ENCODE measurements at places on chromosomes 12 and 14.
A peak's percentile ranks its signal among the peaks of the same experiment; 100 is the strongest.

GRCh38 chr14:99668307-99669295 is 15.5 kb upstream of the CYP46A1 start:
- ATAC-seq: no peak

GRCh38 chr14:36478782-36479181 is 41.2 kb downstream of the NKX2-1 start:
- ATAC-seq: no peak

- peak; percentile 26 for ATAC-seq
Measured at GRCh38 chr14:32648434-32648833, 290.2 kb upstream of the NPAS3 start.

DNA sequence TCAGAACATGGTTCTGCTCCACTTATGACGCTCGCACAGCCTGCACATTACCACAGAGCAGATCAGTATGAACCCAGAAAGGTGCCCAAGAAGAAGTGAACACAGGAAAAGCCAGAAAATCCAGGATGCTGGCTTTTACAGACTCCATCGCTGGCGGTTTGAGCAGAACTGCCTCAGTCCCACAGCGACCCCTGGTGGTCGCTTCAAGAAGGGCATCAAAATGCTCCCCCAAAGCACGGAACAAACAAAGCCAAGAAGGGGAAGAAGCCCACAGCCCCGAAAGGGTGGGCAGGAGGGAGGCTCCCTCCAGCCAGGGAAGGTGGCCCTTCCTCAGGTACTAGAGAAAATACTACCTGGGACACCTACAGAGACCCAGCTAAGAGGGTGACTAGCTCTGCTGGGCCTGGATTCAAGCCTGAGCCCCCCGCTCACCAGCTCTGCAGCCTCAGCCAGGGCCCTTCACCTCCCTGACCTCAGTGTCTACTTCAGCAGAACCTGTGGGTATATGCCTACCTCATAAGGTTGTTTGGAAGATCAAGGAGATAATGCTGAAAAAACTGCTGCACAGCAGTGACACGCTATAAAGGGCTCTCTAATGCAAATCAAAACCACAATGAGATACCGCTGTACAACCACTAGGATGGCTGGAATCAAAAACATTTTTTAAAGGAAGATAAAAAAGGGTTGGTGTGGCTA is 98.1 kb downstream of the NCOR2 start:
- no peak for ATAC-seq

DNA sequence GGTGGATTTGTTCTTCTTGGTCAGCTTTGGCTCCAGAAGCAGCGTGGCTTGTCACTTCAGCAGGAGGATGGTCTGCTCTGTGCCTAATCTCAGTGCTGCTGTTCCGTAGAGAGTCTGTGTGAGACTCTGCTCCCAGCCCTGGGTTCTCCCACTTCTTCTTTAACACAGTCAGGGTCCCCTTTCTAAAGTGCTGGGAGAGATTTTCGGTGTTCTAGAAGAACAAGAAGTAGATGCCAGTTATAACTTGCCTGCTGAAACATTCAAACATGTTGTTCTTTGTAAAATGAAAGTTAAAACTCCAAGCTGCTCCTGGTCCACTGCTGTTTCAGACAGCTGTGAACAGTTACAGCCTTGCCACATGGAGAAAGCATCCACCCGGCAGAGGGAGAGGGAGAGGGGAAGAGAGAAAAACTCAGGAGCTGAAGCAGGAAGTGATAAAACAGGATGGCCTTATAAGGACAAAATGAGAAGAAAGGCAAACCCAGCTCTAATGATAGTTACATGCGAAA is 55.2 kb upstream of the CERS5 start:
- peak; percentile 91 for ATAC-seq

GRCh38 chr12:94851396-94852028 is 152.0 kb downstream of the NDUFA12 start:
- no peak for ATAC-seq

GRCh38 chr12:1929985-1930802 is 11.7 kb upstream of the CACNA2D4 start:
- ATAC-seq: no peak

DNA sequence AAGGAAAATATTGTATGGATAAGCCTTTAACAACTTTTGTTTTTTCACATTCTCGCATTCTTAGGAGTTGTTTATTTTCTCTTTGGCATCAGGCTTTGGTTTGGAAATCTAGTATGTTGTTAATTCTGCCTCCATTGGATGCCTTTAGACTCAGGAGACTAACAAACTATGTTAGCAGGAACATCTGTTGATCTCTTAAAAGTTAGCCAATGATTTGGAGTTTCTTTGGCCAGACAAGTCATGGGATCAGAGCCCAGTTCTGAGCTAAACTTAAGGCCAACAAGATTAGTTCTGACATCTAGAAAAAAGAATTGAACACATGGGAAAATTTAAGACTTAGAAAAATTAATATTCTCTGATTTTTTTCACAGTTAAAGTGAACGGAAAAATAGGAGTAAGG is 35.3 kb upstream of the STRAP start:
- peak; percentile 80 for ATAC-seq

GRCh38 chr14:93977790-93978581 is 1.6 kb upstream of the ASB2 start:
- ATAC-seq: no peak
